ENCODE measurements at places on chromosomes 13 and 19.

GRCh38 chr13:94703721-94704314 is 8.5 kb downstream of the SOX21 start:
- no peak for DNase-seq

GRCh38 chr13:27147530-27148170 is 24.0 kb downstream of the USP12 start:
- DNase-seq, result peak; percentile 55

- DNase-seq, result no peak
These were observed 1.8 kb downstream of the RAP2A start for GRCh38 chr13:97435794-97436193.

DNA sequence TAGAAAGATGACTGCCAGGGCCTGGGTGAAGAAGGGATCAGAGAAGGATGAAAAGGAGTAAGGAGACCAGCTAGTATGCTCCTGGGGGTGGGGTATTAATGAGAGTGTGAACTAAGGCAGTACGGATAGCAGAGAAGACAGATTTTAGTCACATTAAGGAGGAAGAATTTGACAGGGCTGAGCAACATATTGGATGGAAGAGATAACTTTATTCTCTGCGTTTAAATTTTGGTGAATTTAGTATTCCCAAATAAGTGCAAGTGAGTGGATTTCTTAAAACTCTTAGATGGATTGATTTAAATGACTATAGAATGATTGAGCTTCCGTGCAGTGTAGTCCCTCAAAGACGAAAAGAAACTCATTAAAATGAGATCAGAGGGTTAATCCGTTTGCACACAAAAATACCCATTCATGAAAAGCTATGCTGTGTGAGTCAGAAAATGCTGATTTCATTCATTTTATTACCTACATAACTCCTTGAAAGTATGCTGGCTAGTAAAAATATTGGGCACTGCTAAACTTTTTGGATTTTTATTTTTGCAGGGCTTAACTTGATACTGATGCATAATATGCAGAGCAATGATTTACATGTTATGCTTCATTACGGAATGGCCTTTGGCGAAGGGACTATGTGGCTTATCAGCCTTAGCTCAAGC is 54.1 kb downstream of the WDFY2 start:
- no peak for DNase-seq

- DNase-seq, result no peak
These were observed 698.7 kb upstream of the ARGLU1 start for GRCh38 chr13:107266657-107267056.

- no peak for DNase-seq
These were observed 19.0 kb downstream of the VSTM2B start for GRCh38 chr19:29544656-29545360.

DNA sequence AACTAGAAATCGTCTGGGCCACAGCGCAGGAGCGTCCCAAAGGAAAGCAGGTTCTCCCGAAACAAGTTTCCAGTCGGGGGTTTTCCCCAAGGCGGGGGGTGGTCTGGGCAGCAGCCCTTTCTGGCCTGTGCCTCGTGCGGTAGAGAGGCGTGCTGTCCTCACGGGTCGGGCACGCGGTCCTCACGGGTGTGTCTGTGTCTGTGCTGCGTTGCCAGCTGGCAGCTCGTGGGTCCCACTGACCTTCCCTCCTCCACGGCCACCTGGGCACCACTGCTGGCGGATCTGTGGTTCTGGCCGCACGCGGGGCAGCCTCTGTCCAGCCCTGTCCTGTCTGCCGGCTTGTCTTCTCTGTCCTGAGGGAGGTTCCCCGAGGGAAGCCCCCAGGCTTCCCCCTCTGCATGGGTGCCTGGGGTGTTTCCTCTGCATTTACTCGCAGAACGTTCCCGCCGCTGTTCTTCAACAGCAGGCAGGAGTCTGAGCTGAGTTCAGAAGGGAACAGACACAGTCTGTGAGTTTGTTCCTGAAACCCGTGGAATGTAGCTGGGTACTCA is 98.2 kb upstream of the MCF2L start:
- DNase-seq, result no peak

- DNase-seq, result no peak
These were observed 1.4 kb upstream of the MAG start for GRCh38 chr19:35290381-35291127.

DNA sequence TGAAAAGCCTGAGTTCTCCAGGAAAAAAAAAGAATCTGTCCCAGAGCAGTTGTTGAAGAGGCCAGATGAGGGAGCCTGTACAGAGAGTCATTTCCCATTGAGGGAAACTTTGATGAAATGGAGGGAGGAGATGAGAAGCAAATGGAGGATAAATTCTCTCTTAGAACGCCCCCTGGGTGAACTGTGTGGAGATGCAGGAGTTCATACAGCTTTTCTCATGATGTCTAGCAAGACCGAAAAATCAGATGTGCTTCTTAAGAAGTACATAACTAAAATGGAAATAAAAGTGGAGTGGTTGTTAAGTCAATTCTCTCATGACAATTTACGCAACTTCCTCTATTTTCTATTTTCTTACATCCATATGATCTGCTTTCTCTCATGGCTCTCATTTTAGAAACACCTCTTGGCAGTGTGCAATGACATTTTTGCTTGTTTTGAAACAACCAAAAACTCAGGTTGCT is 1263.1 kb downstream of the PCDH9 start:
- no peak for DNase-seq

DNA sequence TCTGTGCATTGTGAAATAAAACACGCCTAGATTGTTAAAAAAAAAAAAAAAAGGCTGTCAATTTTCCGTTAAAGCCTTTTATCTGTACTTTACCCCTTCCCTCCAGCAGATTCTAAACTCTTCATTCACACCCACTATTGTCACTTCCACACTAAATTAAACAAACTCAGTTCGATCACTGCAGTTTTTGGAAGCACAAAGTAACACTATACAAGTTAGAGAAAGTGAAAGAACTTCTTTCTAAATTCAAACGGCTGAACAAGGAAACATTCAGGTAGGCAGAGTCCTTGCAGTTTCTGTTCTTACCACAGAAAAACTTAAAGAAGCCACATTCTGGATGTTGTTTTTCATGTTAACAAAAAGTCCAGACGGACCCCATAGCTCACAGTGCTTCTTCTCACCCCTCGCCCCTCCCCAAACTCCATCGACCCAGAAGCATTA is 27.5 kb upstream of the UBE2L5 start:
- peak; percentile 49 for DNase-seq

GRCh38 chr13:33514362-33514761 is 228.8 kb upstream of the STARD13 start:
- no peak for DNase-seq

DNA sequence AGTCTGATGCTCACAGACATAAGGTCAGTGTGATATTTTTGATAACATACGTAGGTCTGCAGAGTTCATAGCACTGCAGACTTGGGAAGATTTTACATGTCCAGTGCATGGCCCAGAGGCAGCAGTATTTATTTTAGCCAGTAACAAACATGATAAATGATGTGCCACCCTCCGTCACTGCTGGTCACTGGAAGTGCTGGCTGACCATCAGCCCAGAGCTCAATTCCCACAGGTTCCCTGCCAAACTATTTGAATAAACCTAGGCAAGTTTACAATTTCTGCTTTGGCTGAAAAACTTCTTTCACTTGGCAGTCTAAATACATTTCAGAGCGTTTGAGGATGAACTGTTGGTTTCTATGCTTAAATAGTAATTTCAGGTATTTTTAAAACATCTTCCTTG is 135.5 kb upstream of the EDNRB start:
- DNase-seq, result no peak

DNA sequence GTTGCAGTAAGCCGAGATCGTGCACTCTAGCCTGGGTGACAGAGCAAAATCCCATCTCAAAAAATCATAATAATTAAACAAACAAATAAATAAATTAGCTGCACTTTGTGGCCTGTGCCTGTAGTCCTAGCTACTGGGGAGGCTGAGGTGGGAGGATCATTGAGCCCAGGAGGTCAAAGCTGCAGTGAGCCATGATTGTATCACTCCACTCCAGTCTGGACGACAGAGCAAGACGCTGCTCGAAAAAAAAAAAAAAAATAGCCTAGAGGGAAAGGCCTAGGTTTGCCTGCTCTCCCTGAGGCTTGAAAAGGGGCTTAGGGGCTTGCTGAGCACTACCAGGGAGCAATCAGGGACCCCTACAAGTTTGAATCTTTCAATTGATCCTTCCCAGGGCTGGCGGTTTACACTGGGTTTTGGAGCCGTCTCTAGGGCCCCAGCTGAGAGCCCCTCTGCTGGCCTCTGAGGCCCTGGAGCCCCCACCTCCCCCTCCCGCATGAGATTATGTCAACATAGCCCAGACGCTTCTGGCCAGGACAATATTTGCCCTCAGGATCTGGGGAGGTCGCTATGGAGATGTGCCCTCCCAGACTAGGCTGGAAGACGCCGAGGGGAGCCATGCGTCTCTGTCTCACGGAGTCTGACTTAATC is 10.4 kb upstream of the GIPR start:
- DNase-seq, result no peak

GRCh38 chr13:20181188-20181587 is 11.6 kb downstream of the GJB2 start:
- DNase-seq, result no peak

DNA sequence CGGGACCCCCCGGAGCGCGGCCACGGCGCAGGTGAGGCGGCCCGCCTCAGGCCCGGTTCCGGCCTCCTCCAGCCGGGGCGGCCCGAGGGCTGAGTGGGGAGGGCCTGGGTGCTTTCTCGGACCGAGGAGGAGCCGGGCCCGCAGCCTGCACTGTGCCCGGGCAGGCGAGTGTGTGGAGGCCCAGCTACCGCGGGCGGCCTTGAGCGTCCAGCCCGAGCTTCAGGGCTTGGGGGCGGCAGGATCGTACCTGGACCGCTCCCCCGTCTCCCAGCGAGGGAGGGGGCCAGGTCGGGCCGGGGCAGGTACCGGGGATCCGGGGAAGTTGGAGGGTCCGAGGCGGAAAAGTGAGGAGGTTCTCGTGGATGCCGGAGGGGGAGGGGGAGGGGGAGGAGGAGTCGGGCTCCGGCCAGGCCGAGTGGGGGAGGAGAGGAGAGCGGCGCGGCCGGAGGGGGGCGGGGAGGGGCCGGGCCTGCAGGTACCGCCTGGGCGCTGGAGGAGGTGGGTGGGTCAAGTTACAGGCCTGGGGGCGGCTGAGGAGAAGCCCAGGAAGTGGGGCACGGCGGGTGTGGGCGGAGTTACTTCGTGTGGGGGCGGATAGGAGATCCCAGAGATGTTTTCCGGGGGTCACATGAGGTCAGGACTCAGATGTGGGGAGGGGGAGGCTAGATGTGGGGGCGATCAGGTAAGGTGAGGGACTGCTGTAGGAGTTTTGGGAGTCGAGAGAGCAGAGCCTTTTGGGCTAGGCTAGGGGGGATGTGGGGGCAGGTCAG is 545 bp downstream of the NACC1 start:
- DNase-seq, result no peak

DNA sequence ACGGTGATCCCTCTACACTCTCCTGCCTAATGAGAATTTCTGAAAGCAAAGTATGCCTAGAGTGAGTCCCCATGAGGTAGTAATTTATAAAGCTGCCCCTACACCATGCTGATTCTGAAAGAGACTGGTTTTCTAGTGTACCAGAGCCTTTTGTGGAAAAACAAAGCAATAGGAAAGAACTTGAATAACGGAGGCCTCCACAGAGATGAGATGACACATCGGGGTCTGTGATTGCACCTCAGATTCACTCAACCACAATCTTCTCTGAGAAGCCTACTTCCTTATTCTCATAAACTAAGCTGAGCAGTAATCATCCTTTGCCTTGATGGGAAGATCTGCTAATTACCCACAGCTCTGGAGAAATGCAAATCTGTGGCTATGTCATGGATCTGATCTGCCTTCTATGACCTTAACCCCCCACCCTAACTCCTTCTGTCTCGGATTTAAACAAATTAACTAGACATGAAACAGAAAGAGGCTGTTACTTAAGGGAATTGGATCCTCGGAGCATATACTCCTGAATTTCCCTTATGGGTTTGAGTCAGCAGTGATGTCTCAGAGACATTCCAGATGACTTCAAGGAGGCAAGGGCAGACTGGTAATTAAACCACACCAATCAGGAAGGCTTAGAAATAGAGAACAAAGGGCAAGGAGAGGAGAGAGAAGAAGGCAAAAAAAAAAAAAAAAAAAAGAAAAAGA is 128.0 kb downstream of the DCT start:
- no peak for DNase-seq

- DNase-seq, result no peak
These were observed 12.7 kb upstream of the ZNF121 start for GRCh38 chr19:9597027-9597426.

DNA sequence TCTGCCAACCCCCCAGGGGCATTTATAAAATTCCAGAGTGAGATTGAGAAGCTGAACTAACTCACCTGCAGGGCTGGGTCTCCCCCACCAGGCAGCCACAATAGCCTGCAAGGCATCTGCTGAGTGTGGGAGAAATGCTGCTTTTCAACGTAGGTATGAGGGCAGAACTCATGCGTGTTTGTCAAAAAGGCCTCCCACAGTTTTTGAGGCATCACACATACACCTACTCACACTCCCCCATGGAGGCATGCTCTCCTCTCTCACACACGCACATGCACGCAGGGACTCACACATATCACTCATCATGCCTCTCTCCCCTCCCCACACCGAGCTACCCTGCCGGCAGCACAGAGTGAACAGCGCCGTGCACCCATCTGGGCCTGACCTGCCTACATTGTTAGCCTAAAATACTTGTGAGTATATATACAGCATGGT is 390.5 kb downstream of the FGF9 start:
- DNase-seq, result peak; percentile 59

DNA sequence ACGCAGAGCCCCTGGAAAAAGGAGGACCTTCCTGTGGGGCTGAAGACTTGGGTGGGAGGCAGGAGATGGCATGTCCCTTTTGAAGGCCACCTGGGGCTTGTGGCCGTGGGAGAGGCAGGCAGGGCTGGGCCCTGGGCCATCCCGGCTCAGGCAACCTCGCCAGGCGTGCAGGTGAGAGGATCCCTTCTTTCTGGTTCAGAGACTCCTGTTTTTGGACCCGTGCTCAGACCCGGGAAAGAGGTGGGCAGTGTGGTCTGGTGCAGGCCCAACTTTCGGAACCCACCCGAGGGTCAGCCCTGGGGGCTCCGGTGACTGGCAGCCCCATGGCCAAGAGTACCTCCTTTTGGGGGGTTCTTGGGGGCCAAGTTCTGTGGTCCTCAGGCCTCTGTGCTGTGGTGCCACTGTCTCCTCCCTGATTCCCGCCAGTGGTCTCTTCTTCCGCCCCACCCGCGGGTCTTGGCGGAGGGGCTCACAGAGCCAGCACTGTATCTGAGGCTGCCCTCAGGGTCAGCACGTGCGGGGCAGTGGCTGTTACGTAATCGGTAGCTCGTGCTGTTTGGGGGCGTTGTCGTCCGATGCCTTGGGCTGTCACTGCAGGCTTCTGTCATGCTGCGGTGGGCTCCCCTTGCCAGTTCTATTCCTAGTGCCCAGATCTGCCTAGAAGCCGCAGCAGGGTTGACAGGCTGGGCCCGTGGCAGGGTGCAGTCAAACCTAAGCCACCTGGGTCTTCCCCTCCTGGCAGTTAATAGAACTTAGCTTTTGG is 42.7 kb downstream of the KDM4B start:
- no peak for DNase-seq

GRCh38 chr19:16168465-16169081 is 4.8 kb downstream of the CIB3 start:
- no peak for DNase-seq
